ENCODE measurements at places on chromosomes 13 and 19.
A peak's percentile ranks its signal among the peaks of the same experiment; 100 is the strongest.

GRCh38 chr13:107118506-107118905 is 550.6 kb upstream of the ARGLU1 start:
- no peak for DNase-seq

DNA sequence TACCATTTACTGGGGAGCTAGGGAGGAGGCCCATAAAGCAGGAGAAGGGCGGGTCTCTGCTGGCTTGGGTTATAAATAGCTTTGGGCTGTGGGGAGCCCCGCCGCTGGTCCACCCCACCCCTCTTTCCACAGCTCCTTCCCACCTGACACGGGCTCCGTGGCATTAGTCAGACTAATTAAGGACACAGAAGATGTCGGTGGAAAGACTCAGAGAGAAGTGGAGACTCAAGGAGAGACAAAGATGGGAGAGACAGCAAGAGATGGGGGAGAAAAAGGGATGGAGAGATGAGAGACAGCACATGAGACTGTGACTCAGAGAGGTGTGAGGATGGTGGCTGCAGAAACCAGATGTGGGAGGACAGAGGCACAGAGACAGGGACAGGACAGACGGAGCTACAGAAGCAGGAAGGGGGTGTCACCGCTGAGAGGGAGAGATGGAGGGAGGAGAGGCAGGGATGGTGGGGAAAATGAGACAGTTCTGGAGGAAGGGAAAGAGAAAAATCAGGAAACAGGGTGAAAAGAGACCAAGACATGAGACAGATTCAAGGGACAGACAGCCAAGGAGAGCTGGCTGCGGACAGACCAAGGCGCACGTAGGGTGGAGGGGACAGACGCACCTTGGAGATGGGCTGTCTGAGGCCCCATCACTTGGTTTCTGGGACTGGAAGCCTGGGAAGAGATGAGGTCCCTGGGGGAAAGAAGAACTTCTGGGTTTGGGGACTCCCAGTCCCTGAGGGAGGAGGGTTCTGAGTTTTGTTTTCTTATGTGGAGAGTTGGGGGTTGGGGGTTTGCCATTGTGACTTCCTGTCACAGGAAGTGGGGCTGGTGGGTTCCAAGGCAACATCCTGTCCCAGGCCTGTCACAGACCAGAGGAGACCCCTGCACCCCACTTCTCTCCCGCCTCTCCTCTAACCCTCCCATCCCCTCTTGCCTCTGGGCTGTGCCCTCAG is 4.1 kb downstream of the ARHGEF1 start:
- DNase-seq = no peak

DNA sequence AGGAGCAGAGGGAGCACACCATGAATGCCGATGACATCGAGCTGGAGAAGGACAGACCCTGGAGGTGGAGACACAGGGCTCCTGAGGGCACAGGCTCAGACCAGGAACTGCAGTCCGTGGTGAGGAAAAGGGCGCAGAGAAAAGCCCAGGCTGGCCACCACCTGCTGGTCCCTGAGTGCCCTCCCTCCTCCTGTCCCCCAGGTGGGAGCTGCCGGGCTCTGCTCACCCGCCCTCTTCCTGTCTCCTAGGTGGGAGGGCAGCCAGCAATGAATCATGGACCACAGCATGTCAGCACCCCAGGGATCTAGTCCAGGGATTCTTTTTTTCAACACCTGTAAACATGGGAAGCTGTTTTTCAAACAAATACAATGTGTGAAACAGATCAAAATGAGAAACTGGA is 94.6 kb upstream of the ARHGEF7 start:
- DNase-seq = no peak

GRCh38 chr13:32025730-32026129 is 5.8 kb upstream of the FRY start:
- DNase-seq = no peak

DNA sequence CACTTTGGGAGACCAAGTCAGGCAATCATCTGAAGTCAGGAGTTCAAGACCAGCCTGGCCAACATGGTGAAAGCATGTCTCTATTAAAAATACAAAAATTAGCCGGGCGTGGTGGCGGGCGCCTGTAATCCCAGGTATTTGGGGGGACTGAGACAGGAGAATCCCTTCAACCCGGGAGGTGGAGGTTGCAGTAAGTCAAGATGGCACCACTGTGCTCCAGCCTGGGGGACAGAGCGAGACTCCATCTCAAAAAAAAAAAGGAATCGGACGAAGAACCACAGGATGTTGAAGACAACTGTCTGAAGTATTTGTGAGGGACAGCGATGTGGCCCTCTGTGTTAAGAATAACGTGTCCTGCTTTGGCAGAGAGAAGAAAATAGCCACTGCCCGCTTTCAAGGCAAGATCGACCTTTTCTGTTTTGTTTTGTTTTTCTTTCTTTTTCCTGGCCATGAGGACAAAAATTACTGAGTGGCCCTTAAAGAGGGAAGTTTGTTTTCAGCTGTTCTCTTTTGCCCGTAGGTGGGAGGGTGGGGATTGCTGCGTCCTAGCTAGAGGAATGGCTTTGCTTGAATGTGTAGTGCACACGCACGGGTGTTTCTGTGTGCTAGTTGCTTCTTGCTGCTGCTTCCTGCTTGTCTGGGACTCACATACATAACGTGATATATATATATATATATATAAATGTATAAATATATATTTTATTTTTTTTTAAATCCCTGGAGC is 6.2 kb upstream of the PRKCG start:
- no peak for DNase-seq

GRCh38 chr13:111853721-111854120 is 213.2 kb upstream of the SOX1 start:
- DNase-seq = no peak

DNA sequence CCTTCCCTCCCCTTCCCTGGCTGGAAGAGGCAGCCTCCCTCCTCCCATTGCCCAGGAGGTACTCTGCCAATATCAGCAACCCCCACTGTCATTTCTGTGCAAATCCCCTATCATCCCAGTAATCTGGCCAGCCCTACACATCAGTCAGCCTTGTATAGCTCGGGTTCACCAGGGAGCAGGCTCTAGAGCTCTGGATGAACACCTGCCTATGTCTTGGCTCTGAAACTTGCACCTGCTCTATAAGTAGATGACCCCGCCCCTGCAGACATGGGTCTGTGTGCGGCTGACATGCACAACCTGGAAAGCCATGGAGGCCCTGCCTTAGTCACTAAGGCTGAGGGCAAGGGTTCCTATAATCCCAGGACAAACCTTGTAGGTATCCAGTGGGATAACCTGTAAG is 1042.9 kb downstream of the UQCRFS1 start:
- peak; percentile 69 for DNase-seq

DNA sequence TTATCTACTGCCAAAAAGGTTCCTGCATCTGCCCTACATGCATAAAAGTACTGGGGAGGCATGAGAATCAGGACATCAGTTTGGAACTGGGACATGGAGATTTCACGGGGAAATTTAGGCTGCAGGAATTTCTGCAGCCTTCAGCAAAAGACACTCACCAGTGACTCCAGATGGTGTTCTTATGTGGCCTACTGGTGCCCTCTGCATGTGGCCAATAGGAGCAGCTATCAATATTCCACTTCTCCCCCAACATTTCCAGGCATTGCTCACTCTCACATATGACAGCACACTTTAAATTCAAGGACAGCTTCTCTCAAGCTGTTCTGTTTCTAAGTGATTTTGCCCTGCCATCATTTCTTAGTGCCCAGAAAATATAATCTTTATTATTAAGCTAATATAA is 570.5 kb upstream of the ARGLU1 start:
- DNase-seq = no peak

GRCh38 chr19:19238126-19238894 is 26.6 kb downstream of the NCAN start:
- DNase-seq = no peak

DNA sequence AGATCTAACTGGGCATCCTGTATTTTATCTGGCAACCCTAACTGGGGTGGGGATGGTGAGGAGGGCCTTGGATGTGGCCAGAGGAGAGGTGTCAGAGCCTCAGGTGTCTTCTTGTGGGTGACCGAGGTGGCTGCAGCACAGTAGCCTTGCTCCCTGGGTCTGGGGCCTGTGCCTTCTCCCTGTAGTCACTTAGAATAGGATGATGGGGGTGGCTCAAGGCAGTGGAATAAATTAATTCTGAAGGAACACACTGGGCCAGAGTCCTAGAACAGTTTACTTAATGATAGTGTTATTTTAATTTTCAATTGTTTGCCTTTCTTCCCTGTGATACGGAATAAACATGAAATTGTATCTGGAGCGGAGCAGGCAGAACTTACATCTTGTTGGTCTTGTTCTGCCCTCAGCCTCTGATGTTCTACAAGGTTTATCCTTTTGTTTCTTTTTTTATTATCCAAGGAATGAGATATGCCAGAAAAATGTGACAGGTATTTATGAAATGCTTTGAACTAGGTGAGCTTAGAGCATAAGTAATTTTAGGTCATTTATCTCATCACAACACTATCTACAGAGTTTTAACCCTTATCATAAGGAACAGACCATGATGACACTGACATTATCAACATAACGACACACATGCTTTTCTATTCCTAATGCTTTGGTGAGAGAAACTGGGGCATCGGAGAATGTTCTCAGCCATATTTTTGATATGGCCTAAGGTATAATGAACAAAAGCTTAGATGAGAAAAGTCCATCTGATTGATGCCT is 51.4 kb downstream of the LRCH1 start:
- no peak for DNase-seq

GRCh38 chr19:16566161-16566560 is 6.1 kb downstream of the SLC35E1 start:
- DNase-seq = no peak

DNA sequence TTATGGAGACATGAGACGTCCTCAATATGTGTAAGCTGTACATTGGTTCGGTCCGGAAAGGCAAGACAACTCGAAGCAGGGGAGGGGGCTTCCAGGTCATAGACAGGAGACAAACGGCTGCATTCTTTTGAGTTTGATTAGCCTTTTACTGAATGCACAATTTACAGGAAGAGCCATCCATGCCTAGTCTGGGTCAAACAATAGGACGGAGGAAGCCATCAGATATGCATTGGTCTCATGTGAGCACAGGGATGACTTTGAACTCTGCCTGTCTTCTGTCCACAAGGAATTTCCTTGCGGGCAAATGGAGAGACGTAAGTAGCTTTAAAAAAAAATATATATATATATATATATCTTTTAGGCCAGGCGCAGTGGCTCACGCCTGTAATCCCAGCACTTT is 1.9 kb upstream of the CCNP start:
- DNase-seq = no peak
